ENCODE measurements at places on chromosomes 2 and 18.

DNA sequence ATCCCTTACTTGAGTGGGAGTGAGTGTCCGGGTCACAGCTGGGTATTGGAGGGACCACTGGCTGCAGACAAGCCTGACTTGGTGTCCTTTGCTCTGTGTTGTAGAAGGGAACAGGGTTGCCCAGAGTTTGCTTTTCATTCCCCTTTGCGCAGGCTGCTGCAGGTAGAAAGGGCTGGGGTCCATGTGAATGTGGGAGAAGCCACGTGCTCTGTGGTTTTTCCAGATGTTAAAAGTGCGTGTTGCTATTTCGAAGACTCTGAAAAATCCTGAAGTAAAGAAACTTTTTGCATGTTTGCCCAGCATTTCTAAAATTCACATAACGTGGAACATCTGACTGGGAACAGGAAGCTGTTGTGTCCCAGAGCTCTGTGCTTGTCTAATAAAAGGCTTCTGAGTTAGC lies 28.8 kb downstream of the GLI2 start:
- no peak for DNase-seq

- no peak for DNase-seq
These were observed 33.3 kb upstream of the SESTD1 start for GRCh38 chr2:179297927-179298326.

GRCh38 chr2:218861645-218862318 lies 2.2 kb downstream of the WNT6 start:
- no peak for DNase-seq

GRCh38 chr18:26057344-26057773 lies 33.1 kb downstream of the SS18 start:
- peak; percentile 15 for DNase-seq

GRCh38 chr2:105376010-105376409 lies 22.8 kb downstream of the FHL2 start:
- DNase-seq: no peak

DNA sequence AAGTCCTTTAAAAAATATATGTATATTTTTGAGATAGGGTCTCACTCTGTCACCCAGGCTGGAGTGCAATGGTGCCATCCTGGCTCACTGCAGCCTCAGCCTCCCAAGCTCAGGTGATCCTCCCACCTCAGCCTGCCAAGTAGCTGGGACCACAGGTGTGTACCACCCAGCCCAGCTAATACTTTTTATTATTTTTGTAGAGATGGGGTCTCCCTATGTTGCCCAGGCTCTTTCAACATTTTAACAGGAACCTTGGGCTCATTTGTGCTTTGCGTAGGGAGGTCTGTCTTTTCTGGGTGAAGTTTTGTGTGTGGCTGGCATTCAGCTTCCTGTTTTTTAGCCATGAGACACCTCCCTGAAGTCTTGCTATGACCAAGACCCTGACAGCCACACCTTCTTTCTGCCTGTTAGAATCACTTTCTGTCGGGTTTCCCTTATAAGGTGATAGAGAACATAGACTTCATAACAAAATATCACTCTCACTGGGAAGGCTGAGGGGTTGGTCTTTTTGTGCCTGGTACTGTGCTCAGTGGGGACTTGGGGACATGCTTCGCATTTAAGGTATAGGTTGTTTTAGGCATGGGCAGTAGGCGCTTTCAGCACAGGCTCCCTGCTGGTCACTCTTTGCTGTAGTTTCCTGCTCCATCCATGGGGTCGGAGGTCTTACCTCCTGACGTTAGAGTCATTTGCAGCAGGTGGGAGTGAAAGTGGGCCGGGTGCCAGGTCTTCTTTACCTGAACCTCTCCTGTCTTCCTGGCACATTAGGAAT lies 3.4 kb downstream of the RAB31 start:
- no peak for DNase-seq

DNA sequence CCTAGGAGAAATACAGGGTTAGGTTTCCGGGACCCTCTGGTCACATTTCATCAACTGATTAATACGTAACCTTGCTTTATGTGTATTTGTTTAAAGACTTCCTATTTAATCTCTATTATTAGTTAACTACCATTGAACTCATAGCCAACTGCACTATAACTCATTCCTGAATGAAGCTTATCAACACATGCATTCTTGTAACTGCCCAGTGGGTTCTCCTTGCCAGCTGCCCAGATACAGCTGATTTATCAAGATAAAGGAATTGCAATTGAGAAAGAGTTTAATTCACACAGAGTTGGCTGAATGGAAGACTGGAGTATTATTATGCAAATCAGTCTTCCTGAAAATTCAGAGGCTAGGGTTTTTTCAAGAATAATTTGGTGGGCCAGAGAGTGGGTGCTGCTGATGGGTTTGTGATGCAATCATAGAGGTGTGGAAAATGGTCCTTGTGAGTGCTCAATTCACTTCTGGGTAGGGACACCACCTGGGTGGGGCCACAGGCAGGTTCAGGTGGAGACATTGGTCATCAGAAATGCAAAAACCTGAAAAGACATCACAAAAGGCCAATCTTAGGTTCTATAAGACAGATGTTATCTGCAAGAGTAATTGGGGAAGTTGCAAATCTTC lies 21.1 kb upstream of the NOSTRIN start:
- no peak for DNase-seq

- DNase-seq: no peak
These were observed 16.1 kb upstream of the PPP4R1 start for GRCh38 chr18:9630444-9630843.

- peak; percentile 10 for DNase-seq
These were observed 106.4 kb downstream of the PID1 start for GRCh38 chr2:229164545-229165249.

DNA sequence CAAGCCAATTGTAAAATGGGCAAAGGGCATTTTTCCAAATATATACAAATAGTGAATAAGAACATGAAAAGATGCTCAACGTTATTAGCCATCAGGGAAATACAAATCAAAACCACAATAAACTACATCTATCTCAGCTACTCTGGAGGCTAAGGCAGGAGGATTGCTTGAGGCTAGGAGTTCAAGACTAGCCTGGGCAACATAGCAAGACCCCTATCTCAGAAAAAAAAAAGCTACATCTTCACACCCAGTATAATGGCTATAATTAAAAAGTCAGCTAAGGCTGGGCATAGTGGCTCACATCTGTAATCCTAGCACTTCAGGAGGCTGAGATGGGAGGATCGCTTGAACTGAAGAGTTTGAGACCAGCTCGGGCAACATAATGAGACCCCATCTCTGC lies 12.6 kb upstream of the NCL start:
- no peak for DNase-seq

GRCh38 chr2:241818229-241818942 lies 9.4 kb downstream of the NEU4 start:
- no peak for DNase-seq

DNA sequence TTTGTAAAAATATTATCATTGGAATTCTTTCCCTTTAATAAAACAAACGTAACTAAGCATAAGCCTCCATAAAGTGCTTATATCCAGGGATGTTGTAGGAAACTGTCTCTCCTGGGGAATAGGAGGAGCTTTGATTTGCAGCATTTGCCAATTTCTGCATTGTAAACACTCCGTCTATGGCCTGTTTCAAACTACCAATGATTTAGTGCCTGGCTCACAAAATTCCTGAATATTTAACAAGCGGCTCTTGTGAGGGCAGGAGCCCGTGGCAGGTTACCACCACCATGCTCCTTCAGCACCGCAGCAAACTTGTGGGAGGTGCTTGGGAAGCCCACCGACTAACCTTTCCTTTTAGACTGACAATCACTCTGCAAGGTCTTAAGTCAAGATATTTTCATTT lies 520.3 kb downstream of the SOX11 start:
- no peak for DNase-seq

DNA sequence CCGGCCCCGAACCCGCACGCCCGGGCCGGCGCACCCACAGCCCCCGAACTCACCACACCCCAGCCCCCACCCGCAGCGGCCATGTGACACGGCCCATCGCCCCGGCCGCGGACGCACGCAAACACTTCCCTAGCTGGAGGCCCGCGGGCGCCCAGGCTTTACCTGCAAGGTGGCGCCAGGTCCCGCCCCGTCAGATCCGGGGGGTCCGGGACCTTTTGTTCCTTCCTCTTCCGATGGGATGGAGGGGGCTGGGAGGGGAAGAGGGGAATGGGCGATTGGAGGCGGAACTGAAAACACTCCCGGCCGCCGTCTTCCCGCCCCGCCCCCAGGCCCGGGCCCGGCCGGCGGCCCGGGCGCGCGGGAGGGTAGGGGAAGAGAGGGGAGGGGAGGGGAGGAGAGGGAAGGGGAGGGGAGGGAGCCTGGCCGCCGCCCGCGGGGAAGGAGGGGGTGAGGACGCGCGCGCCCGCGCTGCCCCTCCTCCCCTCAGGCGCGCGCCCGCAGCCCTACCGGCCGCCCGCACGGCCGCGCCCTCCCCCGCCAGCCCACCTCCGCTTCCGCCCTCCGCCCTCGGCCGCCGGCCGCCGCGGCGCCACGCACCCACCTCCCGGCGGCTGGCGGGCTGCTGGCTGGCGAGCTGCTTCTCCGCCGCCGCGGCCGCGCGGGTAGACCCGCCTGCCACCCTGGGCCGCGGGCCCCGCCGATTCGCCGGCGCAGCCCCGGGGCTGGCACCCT lies at the start of gene SMAD2:
SMAD2 (minus strand) TSS at position 461 of the 732 bp plus-strand sequence. CDS start 33,903 bp downstream, outside the sequence.
- peak; percentile 97 for DNase-seq

DNA sequence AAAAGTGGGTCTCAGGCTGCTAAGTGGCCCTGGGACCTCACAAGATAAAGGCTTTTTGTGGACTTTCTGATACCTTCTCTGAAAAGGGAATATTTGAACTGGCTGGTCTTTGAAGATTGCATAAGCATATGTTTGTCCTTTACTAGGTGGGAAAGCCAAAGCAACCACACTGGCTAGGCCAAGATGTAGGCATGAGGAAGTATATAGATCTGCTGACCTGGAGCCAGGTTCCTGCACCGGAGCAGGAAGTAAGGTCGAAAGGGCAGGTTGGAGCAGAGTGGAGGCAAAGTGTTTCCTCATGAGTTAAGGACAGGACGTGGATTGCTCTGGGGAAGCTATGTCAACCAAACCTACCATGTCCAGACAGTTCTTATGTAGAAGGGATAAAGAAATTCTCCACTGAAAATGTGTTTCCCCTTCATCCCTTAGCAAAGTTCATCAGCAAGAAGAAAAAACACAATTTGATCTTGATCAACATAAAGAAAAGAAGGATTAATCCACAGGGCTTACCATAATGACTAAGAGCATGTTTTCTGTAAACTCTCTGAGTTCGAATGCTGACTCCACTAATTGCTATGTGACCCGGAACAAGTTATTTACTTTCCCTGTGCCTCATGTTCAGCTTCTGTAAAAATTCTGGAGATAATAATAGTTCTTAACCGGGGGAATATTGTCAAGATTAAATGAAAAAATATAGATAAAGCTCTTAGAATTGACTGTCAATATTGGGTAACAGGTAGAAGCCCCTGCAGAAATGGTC lies 156.1 kb upstream of the SRD5A2 start:
- no peak for DNase-seq

DNA sequence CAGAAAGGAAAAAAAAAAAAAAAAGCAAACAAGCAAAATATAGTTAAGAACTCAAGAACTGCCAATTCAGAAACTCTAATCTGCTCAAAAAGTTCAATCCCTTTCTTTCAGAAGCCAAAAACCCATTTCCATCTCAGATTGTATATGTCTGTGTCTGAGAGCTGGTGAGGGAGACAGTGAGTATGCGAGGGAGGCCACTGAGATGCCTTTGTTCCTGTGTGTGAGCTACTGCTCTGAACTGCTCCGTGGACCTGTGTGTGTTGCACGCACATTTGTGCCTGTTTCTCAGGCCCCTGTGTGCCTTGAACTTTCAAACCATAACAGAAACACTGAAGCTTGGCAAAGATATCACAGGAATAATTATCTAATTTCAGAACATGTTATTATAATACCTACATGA lies 2.5 kb upstream of the PKDCC start:
- DNase-seq: no peak

DNA sequence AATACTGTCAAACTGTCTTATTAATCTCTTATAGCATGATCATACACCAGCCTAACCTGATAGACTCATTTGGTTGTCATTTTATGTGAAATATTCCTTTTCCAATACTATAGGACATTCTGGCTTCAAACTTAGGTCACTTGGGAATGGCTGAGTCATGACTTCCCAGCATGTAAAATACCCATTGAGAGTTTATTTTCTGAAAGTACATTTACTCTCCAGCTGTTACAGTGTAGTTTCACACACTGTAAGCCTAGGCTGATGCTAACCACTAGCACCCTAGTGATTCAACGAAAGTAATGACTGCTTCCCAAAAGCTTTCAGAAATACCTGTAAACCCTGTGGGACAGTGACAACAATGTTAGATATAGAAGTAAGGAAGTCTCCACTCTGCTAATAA lies 93.8 kb downstream of the FIGN start:
- no peak for DNase-seq

Measured in mesendoderm (in vitro differentiated cells).